ENCODE measurements at places on chromosomes 11 and 22.

DNA sequence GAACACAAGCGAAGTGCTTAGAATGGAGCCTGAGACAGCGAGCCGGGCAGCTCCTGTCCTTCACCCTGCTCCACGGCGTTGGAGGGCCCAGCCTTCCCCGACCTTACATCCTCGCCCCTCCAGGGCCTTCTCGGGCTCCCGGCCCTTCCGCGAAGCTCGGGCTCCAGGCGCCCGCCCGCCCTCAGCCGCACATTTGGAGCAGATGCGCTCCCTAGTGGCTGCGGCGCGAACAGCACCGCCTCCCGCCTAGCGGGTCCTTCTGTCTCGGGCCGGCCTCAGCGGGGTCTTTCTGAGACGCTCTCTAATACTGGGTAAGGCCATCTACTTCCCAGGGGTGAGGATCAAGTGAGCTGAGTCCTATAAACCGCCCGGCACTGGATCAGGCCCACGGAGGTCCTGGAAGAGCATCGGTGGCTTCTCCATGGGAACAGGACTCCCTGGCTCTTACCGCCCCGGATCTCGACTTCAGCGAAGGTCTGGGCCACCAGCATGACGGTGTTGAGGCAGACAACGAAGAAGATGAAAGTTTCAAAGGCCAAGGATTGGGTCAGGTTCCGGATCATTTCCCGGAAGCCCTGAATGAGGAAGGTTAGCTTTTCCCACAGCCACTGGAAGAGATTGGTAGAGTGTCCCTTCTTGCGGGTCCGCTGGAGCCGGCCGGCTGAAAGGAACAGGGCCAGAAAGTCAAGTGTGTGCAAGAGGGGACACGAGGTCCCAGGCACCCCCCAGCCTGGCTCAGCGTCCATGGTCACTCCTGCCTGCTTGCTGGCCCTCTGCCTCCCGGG lies 3.7 kb downstream of the CATSPER1 start:
- peak; percentile 53 for DNase-seq

DNA sequence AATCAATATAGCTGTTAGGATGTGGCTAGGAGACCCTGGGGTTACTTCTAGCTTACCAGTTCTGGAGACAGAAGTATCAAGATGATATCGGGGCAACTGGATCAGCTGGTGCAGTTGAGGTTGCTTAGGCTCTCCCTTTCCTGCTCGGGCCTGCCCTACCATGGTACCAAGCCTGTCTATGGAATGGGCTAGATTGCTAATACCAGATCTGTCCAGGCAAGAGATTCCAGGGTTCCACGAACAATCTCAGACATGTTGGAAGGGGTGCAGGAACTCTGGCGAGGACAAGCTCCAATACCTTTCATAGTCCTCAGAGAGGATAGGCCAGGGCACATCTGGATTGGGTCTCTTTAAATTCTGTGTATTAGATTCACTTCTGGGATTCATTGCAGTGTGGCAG lies 53.8 kb downstream of the ADM start:
- no peak for DNase-seq

GRCh38 chr11:12411806-12412727 lies 34.7 kb downstream of the PARVA start:
- peak; percentile 98 for DNase-seq

DNA sequence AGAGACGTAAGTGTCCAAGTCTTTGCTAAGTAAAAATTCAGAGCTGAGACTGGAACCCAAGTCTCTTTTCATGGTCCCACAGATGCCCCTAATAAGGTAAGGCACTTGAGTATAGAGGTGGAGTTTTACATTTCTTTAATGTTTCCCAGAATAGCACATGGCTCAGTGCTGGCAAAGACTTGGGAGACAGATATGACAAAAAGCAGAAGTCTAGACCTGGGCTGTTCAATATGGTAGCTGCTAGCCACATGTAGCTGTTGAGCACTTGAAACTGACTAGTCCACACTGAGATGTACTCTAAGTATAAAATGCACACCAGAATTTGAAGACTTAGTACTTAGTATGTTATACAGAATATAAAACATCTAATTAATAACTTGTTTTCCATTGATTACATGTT lies 17.6 kb downstream of the VSTM5 start:
- DNase-seq, result no peak

DNA sequence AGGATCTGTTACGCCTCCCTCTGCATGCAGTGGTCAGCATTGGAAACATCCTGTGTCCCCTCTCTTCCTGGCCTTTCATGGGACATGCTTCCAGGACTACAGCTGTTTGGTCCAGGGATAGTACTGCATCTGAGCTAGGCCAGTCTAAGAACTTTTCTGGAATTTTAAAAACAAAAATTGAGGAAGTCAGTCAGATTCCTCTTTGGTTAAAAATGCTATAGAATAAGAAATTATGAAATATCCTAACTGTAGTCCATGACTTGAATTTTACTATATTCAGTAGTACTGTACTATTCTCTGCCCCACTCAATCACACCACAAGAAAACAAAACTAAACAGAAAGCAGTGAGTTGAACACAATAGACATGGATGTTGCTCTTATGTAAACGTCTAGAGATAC lies 201.0 kb upstream of the CADM1 start:
- DNase-seq, result no peak

- peak; percentile 64 for DNase-seq
These were observed 12.5 kb downstream of the CCDC34 start for GRCh38 chr11:27350511-27350910.

Data from fibroblast of upper back skin (primary cell).